ENCODE measurements at places on chromosomes 13 and 19.

- H3K27me3 ChIP-seq, result no peaks in the 10 kb centered on the region
- H3K36me3 ChIP-seq, result no peaks in the 10 kb centered on the region
- no peak for DNase-seq
- H3K4me3 ChIP-seq, result no peak overlapping the region
- H3K4me1 ChIP-seq, result no peaks in the 10 kb centered on the region
These were observed 8.5 kb downstream of the DBP start for GRCh38 chr19:48628486-48629296.

DNA sequence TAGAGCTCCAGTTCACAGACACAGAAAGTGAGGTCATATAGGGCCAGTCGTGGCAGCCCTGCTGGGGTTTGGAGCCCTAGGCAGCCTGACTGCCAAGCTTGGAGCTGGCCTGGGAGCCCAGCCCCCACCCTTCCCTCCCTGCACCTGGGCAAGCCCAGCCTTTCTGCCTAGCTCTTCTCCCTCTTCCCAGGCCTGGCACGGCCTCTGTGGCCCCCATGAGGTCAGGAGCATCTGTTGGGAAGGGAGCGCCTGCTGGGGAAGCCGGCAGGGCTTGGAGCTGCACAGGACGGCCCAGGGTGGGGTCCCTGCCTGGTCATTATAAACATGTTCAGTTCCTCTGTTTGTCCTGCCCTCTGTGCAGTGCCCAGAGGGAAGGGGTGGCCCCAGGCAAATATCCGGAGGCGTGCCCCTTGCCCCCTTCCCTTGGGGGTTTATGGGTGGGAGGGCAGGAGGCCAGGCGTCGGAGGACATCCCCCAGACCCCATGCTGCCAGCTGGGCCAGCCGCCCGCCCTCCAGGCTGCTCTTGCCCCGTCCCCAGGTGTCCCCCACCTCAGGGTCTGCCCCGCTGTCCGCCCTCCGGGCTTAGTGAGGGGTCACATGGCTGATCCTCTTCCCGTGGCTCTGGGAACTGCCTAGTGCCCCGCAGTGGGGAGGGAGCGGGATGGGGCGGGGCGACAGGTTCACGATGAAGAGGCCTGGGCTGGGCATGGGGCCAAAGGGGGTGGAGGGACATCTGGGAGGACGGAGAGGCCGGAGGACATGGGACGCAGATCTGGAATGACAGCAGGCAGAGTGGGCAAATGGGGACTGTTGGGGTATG lies 30.0 kb upstream of the NCCRP1 start:
- H3K4me1 ChIP-seq, result peaks cover 24% of the 10 kb centered on the region
- DNase-seq, result peak; percentile 82
- no peaks in the 10 kb centered on the region for H3K27me3 ChIP-seq
- no peaks in the 10 kb centered on the region for H3K36me3 ChIP-seq
- peak overlapping the region; percentile 56 for H3K4me3 ChIP-seq

- H3K36me3 ChIP-seq, result no peaks in the 10 kb centered on the region
- H3K4me1 ChIP-seq, result no peaks in the 10 kb centered on the region
- peak overlapping the region; percentile 89 for H3K27ac ChIP-seq
- H3K4me3 ChIP-seq, result peak overlapping the region; percentile 93
- peak; percentile 38 for DNase-seq
- no peaks in the 10 kb centered on the region for H3K27me3 ChIP-seq
These were observed 915 bp downstream of the SHC2 start for GRCh38 chr19:459724-460511.

DNA sequence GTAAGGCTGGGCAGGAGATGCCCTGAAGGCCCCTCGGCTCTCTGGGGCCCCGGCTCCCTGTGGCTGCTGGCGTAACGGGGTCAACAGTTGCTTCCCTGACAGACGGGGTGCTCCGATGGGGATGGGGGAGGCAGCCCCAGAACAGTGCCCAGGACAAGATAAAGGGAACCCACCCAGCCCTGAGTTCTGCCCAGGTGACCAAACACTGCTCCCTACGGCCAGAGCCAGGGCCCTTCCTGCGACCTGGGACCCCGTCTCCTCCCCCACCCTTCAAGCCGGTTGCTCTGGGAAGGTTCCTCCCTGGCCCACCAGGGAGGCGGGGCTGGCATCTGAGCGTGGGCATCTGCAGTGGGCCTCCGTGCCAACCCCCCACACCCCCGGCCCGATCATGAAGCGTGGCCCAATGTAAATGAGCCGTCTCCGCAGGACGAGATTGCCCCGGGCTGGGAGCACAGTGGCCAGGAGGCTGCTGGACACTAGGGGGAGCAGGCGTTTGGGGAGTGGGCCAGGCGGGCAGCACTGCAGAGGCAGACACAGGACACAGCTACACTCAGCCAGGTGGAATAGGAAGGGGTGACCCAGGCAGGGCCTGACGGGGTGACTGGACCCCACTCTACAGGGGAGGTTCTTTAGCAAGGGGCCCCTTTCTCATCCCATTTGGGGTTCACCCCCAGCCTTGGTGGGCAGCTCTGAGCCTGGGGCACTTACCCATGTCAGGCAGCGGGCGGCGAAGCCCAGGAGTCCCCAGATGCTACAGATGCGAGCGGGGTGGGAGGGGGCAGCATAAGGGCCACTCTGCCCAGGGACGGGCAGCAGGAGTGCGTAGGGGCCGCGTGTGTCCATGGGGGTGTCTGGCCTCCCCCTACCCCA lies 1.2 kb upstream of the NKPD1 start:
- peak overlapping the region; percentile 50 for H3K27ac ChIP-seq
- H3K4me3 ChIP-seq, result peak overlapping the region; percentile 37
- H3K4me1 ChIP-seq, result peaks cover 11% of the 10 kb centered on the region
- no peak for DNase-seq
- H3K36me3 ChIP-seq, result no peaks in the 10 kb centered on the region

DNA sequence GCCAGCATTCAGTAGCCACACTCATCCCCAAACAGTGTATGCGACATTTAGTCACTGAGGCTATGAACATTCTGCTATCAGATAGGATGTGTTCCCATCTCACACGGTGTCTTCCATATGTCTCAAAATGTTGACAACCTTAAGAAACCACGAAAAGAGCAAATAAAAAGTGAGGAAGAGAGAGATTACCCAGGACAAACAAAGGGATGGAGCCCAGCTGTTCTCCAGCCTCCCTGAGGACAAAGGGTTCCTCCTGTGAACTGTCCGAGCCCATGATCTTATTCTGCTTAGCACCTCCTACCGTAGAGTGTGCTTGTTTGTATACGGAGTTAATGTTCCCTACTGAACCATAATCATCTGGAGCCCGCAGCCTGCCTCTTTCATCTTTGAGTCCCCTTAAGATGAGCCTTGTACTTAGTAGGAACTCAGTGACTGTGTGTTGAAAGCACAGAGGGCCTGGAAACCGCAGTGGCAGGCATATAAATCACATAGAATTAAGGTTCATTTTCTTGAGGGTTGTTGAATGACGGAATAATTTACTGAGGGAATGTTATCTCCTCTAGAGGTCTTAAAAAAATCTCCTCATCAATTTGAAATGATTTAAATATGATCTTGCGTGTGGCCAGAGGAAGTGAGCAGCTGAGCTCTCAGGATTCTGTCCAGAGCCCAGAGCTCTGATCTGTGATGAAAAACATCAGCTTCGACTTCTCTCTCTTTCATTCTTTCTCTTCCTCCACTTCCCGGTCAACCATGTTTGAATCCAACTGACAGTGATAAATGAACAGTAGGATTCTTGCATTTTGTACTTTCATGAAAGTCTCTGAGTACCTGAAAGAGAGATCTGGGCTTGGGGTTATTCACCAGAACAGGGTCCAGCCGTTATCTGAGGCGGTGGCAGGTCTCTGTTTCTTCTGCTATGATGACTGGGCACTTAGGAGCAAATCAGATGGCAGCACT lies 200.5 kb downstream of the KLF5 start:
- no peak for DNase-seq
- no peaks in the 10 kb centered on the region for H3K4me1 ChIP-seq
- no peak overlapping the region for H3K4me3 ChIP-seq
- no peak overlapping the region for H3K27ac ChIP-seq

GRCh38 chr19:14450168-14450874 lies 17.2 kb downstream of the PKN1 start:
- DNase-seq, result no peak
- H3K27ac ChIP-seq, result no peak overlapping the region
- no peaks in the 10 kb centered on the region for H3K27me3 ChIP-seq
- H3K4me3 ChIP-seq, result no peak overlapping the region
- no peaks in the 10 kb centered on the region for H3K4me1 ChIP-seq
- H3K36me3 ChIP-seq, result no peaks in the 10 kb centered on the region

DNA sequence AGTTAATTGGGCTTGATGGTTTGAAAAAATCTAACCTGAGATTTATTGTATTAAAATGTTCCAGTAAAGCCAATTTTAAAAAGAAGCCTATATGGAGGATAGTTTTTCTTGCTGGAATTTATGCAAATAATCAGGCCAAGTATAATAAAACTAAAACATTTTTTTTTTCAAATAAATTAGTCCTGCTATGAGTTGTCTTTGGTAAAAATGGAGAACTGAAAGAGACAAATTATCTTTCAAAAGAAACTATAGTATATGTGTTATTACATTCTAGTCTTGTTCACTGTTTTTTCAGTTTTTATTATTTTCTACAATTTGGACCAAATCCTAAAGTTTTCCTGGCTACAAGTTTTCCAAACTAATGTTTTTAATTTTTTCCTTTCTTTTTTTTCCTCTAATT lies 468.9 kb downstream of the UQCRFS1 start:
- H3K4me3 ChIP-seq, result no peak overlapping the region
- no peaks in the 10 kb centered on the region for H3K4me1 ChIP-seq

GRCh38 chr13:95524264-95524901 lies 28.1 kb upstream of the CLDN10 start:
- no peak overlapping the region for H3K27ac ChIP-seq
- no peaks in the 10 kb centered on the region for H3K27me3 ChIP-seq
- DNase-seq, result no peak
- H3K4me1 ChIP-seq, result no peaks in the 10 kb centered on the region

DNA sequence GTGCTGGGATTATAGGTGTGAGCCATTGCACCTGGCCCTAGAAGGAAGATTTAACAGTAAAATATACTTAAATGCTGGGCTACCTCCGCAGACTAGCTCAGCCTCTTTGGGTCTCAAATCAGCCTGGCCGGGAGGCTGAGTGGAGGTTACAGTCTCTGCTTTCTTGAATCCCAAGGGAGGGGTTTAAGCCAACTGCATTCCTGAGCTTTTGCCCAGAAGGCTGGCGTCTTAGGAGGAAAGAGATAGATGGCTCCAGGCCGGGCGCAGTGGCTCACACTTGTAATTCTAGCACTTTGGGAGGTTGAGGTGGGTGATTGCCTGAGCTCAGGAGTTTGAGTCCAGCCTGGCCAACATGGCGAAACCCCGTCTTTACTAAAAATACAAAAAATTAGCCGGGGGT lies 623 bp upstream of the C5AR1 start:
- H3K4me1 ChIP-seq, result peaks cover 4% of the 10 kb centered on the region
- no peak for DNase-seq
- no peak overlapping the region for H3K4me3 ChIP-seq

GRCh38 chr13:32414580-32414979 lies 13.3 kb downstream of the N4BP2L1 start:
- H3K4me1 ChIP-seq, result no peaks in the 10 kb centered on the region
- no peak overlapping the region for H3K4me3 ChIP-seq
- no peaks in the 10 kb centered on the region for H3K36me3 ChIP-seq
- H3K27ac ChIP-seq, result no peak overlapping the region

- H3K27ac ChIP-seq, result peak overlapping the region; percentile 19
- no peaks in the 10 kb centered on the region for H3K4me1 ChIP-seq
- H3K36me3 ChIP-seq, result no peaks in the 10 kb centered on the region
- H3K4me3 ChIP-seq, result peak overlapping the region; percentile 90
These were observed 1.4 kb upstream of the RAB20 start for GRCh38 chr13:110562696-110563462.

- peaks cover 11% of the 10 kb centered on the region for H3K4me1 ChIP-seq
- H3K27ac ChIP-seq, result no peak overlapping the region
- H3K4me3 ChIP-seq, result no peak overlapping the region
- no peaks in the 10 kb centered on the region for H3K36me3 ChIP-seq
These were observed 47.5 kb downstream of the GAS6 start for GRCh38 chr13:113816254-113816929.

DNA sequence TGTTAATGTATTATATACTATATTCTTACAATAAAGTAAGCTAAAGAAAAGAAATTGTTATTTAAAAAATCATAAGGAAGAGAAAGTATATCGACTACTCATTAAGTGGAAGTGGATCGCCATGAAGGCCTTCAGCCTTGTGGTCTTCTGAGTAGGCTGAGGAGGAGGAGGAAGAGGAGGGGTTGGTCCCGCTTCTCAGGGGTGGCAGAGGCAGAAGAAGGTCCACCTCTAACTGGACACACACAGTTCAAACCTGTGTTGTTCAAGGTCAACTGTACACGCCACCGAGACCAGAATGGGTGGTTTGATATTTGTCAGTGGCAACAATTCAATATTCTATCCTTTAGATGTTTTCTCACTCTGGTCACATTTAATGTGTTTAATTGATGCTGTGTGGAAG lies 67.2 kb downstream of the ALOX5AP start:
- no peaks in the 10 kb centered on the region for H3K36me3 ChIP-seq
- no peaks in the 10 kb centered on the region for H3K27me3 ChIP-seq
- no peak overlapping the region for H3K4me3 ChIP-seq

- H3K27me3 ChIP-seq, result no peaks in the 10 kb centered on the region
- H3K36me3 ChIP-seq, result no peaks in the 10 kb centered on the region
- H3K27ac ChIP-seq, result no peak overlapping the region
These were observed 336.6 kb downstream of the TEX29 start for GRCh38 chr13:111657013-111657412.

- H3K36me3 ChIP-seq, result no peaks in the 10 kb centered on the region
- H3K4me3 ChIP-seq, result no peak overlapping the region
- H3K27ac ChIP-seq, result no peak overlapping the region
- no peaks in the 10 kb centered on the region for H3K4me1 ChIP-seq
These were observed 772.9 kb upstream of the SLITRK6 start for GRCh38 chr13:86572115-86572514.

- no peak overlapping the region for H3K4me3 ChIP-seq
- no peak for DNase-seq
- no peaks in the 10 kb centered on the region for H3K27me3 ChIP-seq
- H3K36me3 ChIP-seq, result no peaks in the 10 kb centered on the region
- no peak overlapping the region for H3K27ac ChIP-seq
These were observed 58.5 kb downstream of the DNAJC15 start for GRCh38 chr13:43081866-43082265.

GRCh38 chr19:15129856-15130585 lies 22.8 kb downstream of the SYDE1 start:
- H3K36me3 ChIP-seq, result no peaks in the 10 kb centered on the region
- H3K27me3 ChIP-seq, result no peaks in the 10 kb centered on the region
- no peaks in the 10 kb centered on the region for H3K4me1 ChIP-seq

DNA sequence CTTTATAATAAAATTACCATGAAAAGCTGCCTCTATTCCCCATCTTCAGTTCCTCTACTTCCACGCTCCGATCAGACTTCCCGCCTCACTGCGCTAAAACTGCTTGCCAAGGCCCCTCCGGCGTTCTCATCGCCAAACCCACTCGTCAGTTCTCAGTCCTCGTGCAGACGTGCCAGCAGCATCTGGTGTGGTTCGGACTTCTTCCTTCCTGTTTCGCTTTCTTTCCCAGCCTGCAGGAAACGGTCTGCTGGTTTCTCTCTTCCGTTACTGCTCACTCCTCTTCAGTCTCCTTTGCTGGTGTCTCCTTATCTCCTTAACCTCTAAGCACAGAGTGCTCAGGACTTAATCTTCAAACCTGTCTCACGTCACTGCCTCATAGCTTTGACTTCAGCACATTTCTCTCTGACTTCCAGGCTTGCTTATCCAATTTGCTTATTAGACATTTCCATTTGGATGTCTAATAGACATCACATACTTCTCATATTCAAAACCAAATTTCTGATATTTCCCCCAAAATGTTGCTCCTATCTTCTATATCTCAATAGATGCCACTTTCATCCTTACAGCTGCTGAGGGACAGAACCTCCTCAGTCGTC lies 40.3 kb downstream of the RCBTB2 start:
- H3K27ac ChIP-seq, result peak overlapping the region; percentile 78
- no peaks in the 10 kb centered on the region for H3K27me3 ChIP-seq
- H3K4me1 ChIP-seq, result peaks cover 14% of the 10 kb centered on the region
- DNase-seq, result peak; percentile 67
- H3K4me3 ChIP-seq, result peak overlapping the region; percentile 26

- no peaks in the 10 kb centered on the region for H3K27me3 ChIP-seq
- no peaks in the 10 kb centered on the region for H3K36me3 ChIP-seq
- no peak for DNase-seq
- no peak overlapping the region for H3K4me3 ChIP-seq
- no peaks in the 10 kb centered on the region for H3K4me1 ChIP-seq
These were observed 43.1 kb downstream of the RASA3 start for GRCh38 chr13:114089341-114089740.
